ENCODE measurements at places on chromosomes 16 and 17. TPM values are rescaled to one million over a fixed set of nuclear protein-coding genes. Genes with fewer than 3 reads are reported as not detected.

The DNAH17 gene
- total RNA-seq = 0.05 TPM

The PRSS22 gene
- total RNA-seq = 3.0 TPM

The TP53TG3B gene
- not detected for total RNA-seq

The CHAD gene
- total RNA-seq = 0.32 TPM

The RANGRF gene
- total RNA-seq = 4.3 TPM

The FAM171A2 gene
- 5.7 TPM for total RNA-seq

The ZNF23 gene
- 14.3 TPM for total RNA-seq

The TEKT1 gene
- not detected for total RNA-seq

The GNAO1 gene
- total RNA-seq = 4.7 TPM

The WFIKKN2 gene
- total RNA-seq = 0.37 TPM

The CNGB1 gene
- total RNA-seq = 0.16 TPM

The CCL14 gene
- total RNA-seq = 3.3 TPM

The ACSM2A gene
- not detected for total RNA-seq

The GPR179 gene
- total RNA-seq = 0.11 TPM

The STX1B gene
- total RNA-seq = 0.74 TPM

The CA5A gene
- total RNA-seq = not detected

The BAIAP3 gene
- total RNA-seq = 0.63 TPM

The ASB16 gene
- total RNA-seq = 0.69 TPM

The MMP28 gene
- 13.2 TPM for total RNA-seq

The CARD14 gene
- total RNA-seq = 3.3 TPM

The STX8 gene
- 101 TPM for total RNA-seq

The NOXO1 gene
- total RNA-seq = not detected

The CMIP gene
- total RNA-seq = 21.7 TPM

The KCNJ16 gene
- 0.11 TPM for total RNA-seq

The EXOC3L1 gene
- total RNA-seq = 3.4 TPM

The ASPHD1 gene
- 0.16 TPM for total RNA-seq

The RAMP2 gene
- 16.0 TPM for total RNA-seq

The LRRC46 gene
- total RNA-seq = not detected

The NHLRC4 gene
- 1.0 TPM for total RNA-seq

The PHOSPHO1 gene
- total RNA-seq = 2.0 TPM

The ENPP7 gene
- total RNA-seq = not detected

The CRHR1 gene
- 0.26 TPM for total RNA-seq

The SLC52A1 gene
- total RNA-seq = 0.58 TPM

The ETV4 gene
- total RNA-seq = 0.95 TPM

The C1QTNF8 gene
- not detected for total RNA-seq

The PIK3R5 gene
- 3.1 TPM for total RNA-seq

The ACE gene
- 8.0 TPM for total RNA-seq

The CBFA2T3 gene
- total RNA-seq = 1.5 TPM

The GJC1 gene
- total RNA-seq = 63.2 TPM

The PLEKHM1 gene
- 14.2 TPM for total RNA-seq

The KRTAP2-2 gene
- total RNA-seq = not detected

The MRPL58 gene
- 14.5 TPM for total RNA-seq

The HSD3B7 gene
- total RNA-seq = 11.0 TPM

The XAF1 gene
- total RNA-seq = 90.9 TPM

The HEATR9 gene
- not detected for total RNA-seq

The NPW gene
- total RNA-seq = not detected

The RBL2 gene
- total RNA-seq = 175 TPM

The ACAP1 gene
- 1.5 TPM for total RNA-seq

The CES1 gene
- total RNA-seq = 25.0 TPM

The OTOP3 gene
- not detected for total RNA-seq

The MMP25 gene
- total RNA-seq = 0.32 TPM

All from urinary bladder (tissue), 4 donors.